T follicular helper cell (primary cell): ENCODE measurements at places on chromosomes 16 and 17.

- DNase-seq, result no peak
These were observed 2.5 kb downstream of the NCOR1 start for GRCh38 chr17:16212793-16213192.

GRCh38 chr17:33803199-33803685 lies 451.8 kb upstream of the CCL2 start:
- DNase-seq, result no peak

GRCh38 chr16:87791295-87792204 lies 25.8 kb upstream of the KLHDC4 start:
- no peak for DNase-seq

DNA sequence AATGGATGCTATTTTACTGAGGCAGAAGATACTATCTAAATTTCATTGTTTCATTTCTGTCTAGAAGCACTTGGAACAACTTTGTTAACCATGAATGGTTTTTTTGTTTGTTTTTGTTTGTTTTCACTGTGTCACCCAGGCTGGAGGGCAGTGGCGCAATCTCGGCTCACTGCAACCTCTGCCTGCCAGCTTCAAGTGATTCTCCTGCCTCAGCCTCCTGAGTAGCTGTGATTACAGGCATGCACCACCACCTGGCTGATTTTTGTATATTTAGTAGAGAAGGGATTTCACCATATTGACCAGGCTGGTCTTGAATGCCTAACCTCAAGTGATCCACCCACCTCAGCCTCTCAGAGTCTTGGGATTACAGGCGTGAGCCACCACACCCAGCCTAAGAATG lies 40.5 kb downstream of the ABHD15 start:
- DNase-seq, result no peak

DNA sequence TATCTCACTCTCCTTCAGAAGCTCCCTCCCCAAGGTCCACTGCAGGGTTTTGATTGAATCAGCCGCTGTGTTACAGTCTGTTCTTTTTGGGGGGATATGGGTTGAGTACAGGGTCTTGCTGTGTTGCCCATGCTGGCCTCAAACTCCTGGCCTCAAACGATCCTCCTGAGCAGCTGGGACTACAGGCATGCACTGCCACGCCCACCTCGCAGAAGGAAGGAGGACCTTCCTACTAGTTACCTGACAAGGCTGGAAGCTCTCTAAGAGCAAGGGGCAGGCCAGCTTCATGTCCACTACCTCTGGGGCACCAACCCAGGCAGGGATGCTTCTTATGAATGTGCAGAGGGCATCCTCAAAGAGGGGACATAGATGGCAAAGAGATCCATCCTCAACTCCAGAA lies 1.9 kb upstream of the MMP28 start:
- DNase-seq, result no peak
